Right renal cortex interstitium (tissue), 3 donors: ENCODE measurements at places on chromosomes 16 and 17. TPM values are rescaled to one million over a fixed set of nuclear protein-coding genes. Genes with fewer than 3 reads are reported as not detected.

- no peak for DNase-seq
Measured at GRCh38 chr17:43129671-43130010, 4.5 kb upstream of the BRCA1 start.

NLRC3 gene
- polyA plus RNA-seq = 1.6 TPM

DNA sequence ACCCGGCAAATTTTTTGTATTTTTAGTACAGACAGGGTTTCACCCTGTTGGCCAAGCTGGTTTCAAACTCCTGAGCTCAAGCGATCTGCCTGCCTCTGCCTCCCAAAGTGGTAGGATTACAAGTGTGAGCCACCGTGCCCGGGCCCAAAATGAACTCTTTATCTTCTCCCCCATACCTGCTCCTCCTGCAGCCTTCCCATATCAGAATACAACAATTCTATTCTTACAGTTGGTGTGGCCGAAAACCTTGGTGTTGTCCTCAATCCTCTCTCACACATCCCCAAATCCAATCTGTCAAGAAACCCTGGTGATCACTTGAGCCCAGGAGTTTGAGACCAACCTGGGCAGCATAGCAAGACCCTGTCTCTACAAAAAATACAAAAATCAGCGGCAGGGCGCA is 19.5 kb upstream of the SPN start:
- no peak for DNase-seq

DOK4 gene
- 27.4 TPM for polyA plus RNA-seq

GRCh38 chr17:79174905-79175856 is 100.6 kb downstream of the ENGASE start:
- no peak for DNase-seq

GRCh38 chr17:66573078-66573477 is 261.8 kb upstream of the CACNG5 start:
- DNase-seq = no peak
